ENCODE measurements at places on chromosomes 2 and 18.
A peak's percentile ranks its signal among the peaks of the same experiment; 100 is the strongest.

DNA sequence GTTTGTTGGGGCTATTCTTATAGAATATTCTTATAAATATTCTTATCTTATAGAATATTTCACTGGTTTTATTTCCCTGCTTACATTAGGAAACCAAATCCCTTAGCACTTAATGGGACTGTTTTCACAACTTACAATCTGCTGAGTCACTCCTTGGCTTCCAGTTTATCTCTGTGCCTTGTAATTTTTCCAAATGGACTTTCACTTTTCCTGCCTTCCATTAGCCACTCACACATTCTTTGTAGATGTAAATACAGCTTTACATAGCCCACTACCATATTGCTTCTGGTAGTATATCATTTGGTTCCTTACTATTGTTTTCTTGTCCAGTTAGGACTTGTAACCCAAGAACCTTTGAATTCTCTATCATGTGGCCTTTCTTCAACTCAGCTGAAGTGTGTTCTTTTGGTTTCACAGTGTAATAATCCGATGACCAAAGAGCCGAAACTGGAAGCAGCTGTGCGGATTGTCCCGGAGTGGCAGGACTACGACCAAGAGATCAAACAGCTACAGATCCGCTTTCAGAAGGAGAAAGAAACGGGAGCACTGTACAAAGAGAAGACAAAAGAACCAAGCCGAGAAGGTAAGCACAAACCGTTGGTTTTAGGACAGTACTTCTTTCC is 96.1 kb downstream of the UGGT1 start:
- no peak for DNase-seq

GRCh38 chr2:143730155-143730952 is 601.1 kb downstream of the ARHGAP15 start:
- DNase-seq, result no peak

DNA sequence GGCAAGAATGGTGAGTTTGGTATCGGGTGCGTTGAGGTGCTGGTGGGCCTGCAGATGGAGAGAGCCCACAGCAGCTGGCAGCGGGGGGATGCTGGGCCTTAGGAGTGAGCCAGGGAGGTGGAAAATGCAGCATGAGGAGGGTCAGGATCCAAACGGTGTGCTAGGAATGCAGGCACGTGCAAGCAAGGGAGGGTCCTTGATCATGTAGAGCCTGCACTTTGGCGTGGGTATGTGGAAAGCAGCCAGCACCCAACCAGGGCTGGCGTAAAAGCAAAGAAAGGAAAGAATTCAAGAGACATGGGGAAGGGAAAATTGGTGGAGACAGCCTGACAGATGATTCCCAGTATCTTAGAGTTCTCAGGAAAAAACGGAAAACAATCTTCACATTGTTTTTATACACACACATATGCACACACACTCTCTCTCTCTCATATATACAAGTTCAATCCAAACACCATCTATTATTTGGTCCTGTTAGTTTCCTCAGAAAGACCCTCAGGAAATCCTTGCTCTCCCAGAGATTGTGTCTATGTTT is 46.3 kb downstream of the LTBP1 start:
- no peak for DNase-seq

DNA sequence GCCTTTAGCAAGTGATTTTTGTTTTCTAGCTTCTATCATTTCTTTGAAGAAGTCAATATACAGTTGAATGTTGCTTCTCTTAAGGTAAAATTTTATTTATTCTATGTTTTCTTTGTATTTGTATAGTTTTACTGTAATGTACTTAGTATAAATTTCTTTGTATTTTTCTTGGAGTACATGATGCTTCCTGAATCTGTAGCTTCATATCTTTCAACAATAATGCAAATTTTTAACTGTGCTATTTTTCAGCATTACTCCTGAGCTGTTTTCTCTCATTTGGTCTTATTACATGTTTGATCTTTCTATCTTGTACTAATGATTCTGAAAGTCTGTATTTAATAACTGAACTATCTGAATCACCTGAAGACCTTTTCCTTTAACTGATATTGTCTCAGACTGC is 253.9 kb upstream of the NXPH2 start:
- no peak for DNase-seq

GRCh38 chr2:186570604-186571003 is 19.3 kb upstream of the ITGAV start:
- peak; percentile 70 for DNase-seq

DNA sequence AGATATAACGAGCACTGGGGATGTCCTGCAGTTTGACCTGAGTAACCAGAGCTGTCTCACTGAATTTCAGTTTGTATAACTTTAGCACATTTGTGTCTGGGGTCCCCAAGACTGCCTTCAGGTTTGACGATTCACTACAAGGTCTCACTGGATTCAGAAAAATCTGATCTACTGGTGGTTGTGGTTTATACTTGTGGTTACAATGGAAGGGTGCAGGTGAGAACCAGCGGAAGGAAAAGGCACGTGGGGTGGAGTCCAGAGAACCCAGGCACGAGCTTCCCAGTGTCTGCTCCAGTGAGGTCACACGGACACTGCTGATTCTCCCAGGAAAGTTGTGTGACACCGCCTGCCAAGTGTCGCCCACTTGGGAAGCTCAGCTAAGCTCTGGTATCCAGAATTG is 126.0 kb downstream of the ZNF236 start:
- DNase-seq, result no peak

DNA sequence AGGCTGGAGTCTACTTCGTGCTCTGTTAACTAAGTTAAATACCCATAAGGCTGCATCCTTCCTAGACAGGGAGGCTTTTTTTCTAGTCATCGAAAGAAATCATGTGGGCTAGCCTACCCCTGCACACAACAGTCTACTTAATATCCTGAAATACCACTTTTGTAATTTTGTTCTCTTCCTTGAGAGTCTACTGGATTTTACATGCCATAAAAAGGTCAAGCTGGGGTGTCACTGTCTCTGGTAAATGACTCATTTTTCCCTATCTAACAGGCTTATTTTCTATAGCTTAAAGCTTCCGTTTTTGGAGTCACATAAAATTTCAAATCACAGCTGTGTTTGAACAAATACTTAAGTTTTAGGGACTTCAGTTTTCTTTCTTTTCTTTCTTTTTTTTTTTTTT is 10.7 kb upstream of the STAM2 start:
- DNase-seq, result no peak

DNA sequence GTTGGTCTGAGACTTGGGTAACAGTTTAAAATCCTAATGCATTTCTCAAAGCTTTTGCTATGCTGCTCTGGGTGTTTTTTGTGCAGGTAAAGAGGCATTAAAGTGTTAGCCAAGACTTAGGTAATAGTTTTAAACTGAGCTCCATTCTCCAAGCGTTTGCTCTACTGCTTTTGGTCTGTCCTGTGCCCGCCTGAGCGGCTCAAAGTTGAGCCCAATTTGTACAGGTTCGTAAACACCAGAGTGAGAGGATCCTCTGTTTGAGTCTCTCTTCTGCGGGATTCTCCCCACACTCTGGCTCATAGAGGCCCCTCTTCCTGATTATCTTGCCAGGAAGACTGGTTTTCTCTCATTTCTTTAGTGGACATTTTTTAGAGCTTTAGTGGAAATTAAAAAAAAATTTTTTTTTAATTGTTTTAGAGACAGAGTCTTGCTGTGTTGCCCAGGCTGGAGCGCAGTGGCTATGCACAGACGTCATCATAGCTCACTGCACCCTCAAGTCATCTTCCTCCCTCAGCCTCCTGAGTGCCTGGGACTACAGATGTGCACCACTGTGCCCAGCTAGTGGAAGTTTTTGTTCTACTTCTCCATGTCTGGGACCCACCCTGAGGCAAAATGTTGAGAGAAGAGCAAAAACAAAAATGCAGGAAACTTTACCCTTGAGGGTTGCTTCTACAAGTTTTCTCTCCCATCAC is 16.6 kb downstream of the CCDC138 start:
- DNase-seq, result no peak

GRCh38 chr2:134771313-134771801 is 52.6 kb upstream of the TMEM163 start:
- DNase-seq, result no peak

GRCh38 chr2:109523536-109524361 is 90.0 kb downstream of the SEPTIN10 start:
- no peak for DNase-seq

- DNase-seq, result no peak
These were observed 4.0 kb downstream of the KANSL1L start for GRCh38 chr2:210167227-210167626.

DNA sequence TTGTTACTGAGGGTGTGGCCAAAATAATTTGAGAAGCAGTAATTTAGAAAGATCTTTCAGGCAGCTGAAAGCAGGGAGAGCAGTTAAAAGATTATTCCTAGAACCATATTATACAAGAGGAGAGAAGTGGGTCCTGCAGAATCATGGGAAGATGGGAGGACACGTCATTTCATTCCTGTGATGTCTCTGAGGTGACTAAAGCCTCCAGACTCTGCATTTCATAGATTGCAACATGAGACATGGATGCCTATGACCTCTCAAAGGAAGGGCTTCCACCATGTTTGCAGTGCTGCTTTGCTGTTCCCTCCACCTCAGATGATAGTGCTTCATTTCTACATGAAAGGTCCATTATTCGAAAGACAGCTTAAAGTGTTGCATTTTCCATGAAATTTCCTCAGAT is 788.4 kb downstream of the TSN start:
- DNase-seq, result no peak

DNA sequence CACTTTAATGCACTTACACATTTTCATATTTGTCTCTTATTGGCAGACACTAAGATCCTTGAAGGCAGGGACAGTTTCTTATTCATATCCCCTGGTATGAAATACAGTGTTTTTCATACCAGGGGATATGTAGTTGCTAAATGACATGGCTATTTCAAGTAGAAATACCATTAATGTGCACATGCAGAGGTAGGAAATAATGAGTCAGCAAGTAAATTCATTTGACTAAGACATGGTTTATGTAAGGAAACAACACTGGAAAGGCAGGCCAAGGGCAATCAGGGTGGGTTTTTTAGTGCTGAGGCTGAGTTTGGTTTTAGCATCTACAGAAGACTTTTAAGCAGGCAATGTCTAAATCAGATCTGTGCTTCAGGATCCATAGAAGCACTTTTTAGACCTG is 155.9 kb downstream of the WDPCP start:
- no peak for DNase-seq

- DNase-seq, result no peak
These were observed 44.5 kb downstream of the MAPRE2 start for GRCh38 chr18:35085450-35086380.

GRCh38 chr2:217928324-217929181 is 74.2 kb downstream of the TNS1 start:
- no peak for DNase-seq

DNA sequence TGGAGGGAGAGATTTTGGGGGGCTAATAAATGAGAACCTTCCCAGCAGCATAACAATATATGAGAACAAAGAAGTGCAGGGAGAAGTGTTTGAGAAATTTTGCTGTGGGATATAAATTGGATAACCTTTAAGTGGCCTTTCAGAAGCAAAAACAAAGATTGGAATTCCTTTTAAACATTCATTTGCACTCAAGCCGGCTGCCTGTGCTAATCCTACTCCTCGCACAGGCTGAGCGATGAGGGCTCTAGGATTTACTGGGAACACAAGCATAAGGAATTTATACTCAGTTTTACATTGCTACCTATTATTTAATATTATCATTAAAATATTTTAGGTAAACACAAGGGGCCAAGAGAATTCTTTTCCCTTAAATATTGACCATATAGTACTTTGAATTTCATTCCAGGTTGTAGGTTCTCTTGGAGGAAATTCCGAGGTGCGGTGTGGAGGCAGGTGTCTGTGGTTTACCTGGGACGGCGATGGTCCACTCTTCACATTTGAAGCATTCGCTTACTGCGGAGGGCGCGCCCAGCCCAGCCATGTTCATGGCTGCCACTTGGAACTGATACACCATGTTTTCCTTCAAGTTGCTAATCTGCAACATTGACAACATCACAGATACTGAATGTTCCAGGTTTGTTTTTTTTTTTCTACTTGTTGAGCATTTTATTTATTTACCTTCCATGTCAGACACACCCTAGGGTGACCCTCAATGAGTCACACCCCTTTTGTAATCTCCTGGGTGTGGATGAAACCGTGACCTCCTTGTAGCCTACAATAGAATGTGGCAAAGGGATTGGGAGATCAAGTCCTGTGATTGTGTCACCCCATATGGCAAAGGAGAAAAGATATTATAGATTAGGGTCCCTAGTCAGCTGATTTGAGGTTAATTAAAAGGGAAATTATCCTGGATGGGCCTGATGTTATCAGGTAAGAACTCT is 100.1 kb downstream of the MYOM1 start:
- DNase-seq, result peak; percentile 65

DNA sequence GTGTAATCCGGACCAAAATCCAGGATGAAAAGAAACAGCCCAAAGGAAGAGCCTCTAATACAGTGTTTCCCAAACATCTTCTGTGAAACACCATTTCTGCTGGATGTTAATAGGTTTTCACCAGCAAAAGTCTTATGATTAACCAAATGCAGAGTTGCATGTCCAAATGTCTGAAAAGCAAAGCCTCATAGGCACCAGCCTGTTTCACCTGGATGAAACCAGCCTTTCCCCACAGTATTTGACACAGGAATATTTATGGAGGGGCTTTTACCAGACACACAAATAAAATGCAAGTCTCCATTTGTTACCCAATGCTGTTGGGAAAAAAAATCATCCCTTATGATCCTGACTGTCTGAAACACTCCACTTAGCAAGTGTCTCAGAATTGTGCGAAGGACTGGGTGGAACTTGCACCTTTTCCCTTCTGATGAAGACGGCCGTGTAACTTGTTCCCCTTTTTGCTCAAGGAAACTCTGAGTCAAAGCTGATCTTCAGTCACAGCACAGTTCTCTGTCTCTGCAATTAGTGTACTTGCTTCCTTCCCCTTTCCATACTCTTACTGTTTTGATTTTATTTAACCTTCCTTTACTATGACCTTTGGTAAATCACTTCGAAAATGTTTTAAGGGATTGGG is 70.3 kb upstream of the IL1R2 start:
- no peak for DNase-seq

DNA sequence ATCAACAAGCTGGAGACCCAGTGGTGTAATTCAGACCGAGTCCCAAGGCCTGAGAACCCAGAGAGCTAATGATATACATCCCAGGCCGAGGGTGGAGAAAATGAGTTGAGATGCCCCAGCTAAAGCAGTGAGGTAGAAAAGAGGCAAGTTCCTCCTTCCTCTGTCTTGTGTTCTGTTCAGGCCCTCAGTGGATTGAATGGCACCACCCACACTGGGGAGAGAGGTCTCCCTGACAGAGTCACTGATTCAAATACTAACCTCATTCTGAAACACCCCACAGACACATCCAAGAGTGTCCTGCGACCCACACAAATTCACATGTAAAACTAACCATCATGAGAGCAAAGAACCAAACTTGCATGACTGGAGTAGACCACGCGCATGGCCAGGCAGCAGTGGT is 215.3 kb downstream of the ANAPC1 start:
- DNase-seq, result no peak
